ENCODE measurements at places on chromosomes 12 and 14.
A peak's percentile ranks its signal among the peaks of the same experiment; 100 is the strongest.

- peak; percentile 92 for DNase-seq
These were observed at the start of gene BCAT1 for GRCh38 chr12:24948757-24949722. Gene BCAT1 (minus strand): TSS chr12:24949101. CDS start chr12:24948932, 169 bp downstream.

DNA sequence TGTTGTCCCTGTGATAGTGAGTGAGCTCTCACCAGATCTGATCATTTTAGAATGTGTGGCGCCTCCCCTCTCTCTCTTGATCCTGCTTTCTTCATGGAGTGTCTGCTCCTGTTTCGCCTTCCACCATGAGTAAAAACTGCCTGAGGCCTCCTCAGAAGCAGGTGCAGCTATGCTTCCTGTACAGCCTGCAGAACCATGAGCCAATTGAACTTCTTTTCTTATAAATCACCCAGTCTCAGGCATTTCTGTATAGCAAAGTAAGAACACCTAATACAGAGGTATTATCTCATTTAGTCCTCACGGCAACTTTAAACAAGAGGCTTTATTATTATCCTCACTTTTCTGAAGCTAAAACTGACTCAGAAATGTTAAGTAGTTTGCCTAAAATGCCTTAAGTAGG lies 81.3 kb upstream of the BTG1 start:
- DNase-seq: no peak

GRCh38 chr12:129900306-129900705 lies 3.5 kb downstream of the TMEM132D start:
- DNase-seq: no peak

GRCh38 chr12:120678572-120678971 lies 8.4 kb upstream of the MLEC start:
- DNase-seq: peak; percentile 12

- DNase-seq: peak; percentile 49
These were observed 198.3 kb upstream of the CPNE8 start for GRCh38 chr12:39103552-39104165.

Data from fibroblast of upper back skin (primary cell).